ENCODE measurements at places on chromosomes 1 and 21.
A peak's percentile ranks its signal among the peaks of the same experiment; 100 is the strongest.

DNA sequence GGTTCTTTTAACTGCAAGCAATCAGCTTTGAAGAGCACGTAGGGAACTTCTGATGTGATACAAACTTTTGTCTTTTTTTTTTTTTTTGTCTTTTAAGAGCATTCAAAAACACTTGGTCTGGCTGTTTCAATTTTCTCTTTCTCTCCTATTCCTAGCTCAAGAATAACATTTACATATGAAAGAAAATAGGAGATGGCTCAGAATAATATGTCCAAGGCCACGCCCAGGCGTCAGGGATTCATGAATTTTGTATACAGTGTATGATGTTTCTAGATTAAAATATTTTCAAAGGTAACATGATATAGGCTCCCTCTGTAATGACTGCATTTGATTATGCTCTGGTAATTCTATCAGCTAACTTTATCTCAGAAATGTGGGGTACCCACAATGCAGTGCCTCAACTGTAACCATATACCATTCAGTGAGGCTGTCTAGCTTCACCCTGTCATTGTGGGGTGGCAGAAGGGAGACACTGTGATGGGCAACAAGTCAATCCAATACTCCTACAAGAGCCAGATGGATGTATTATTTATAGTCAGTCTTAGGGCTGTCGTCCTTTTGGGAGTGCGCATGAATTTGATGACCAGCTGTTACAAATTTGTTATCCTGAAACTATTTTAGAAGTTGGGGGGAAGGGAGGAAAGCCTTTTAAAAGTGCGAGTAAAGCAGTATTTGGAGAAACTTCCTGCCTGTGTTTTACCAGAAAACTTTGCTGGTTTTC lies 1.5 kb upstream of the AKNAD1 start:
- no peak for DNase-seq

DNA sequence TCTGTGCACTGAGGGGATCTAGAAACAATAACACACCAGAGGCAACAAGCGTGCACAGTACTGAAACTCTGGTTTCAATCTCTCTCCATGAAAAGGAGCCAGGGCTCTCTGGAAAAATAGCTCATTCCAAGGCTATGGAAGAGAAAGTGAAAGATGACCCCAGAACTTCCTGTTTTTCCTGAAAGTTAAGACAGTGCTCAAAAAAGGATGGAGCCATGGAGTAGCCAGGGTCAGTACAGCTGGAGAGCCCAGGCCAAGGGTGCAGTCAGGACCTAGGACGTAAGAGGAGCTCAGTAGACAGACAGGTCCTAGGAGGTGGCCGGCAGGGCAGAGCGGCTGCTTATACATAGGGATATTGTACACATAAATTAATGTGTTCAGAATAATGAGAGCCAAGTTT lies 19.1 kb downstream of the NOL9 start:
- DNase-seq = no peak

GRCh38 chr1:231558708-231559185 lies 30.3 kb downstream of the TSNAX start:
- no peak for DNase-seq

DNA sequence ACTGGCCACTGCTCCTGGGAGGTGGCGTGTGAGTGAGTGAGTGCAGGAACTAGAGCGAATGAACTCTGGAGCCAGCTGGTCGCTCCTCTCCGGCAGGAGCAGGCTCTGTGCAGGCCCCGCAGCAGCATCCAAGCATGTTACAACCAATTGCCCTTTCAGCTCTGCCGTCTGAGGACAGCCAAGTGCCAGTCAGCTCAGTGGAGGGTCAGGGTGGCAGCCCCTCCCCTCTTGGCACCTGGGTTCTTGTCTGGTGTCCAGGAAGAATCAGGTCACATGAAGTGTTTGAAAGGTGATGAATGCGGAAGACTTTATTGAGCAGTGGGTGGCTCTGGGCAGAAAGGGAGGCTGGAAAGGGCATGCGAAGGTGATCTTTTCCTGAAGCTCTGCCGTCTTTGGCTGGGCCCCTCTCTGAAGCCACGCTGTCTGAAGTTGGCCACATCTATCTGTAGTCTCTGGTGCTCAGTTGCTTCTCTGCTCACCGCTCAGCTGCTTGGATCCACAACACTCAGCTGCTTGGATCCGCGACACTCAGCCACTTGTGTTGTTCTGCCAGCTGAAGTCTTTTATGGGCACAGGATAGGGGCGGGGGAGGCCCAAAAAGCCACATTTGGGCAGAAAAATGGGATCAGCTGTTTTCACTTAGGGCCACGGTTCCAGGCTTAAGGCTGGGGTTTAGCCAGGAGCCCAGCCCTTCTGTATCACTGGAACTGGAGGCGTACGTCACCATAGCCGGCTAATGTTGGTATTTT lies 139.8 kb downstream of the ADSS2 start:
- no peak for DNase-seq

- DNase-seq = no peak
These were observed 10.6 kb downstream of the FMO1 start for GRCh38 chr1:171258943-171259342.

- DNase-seq = no peak
These were observed 240.4 kb downstream of the PTGER3 start for GRCh38 chr1:70807088-70807664.

DNA sequence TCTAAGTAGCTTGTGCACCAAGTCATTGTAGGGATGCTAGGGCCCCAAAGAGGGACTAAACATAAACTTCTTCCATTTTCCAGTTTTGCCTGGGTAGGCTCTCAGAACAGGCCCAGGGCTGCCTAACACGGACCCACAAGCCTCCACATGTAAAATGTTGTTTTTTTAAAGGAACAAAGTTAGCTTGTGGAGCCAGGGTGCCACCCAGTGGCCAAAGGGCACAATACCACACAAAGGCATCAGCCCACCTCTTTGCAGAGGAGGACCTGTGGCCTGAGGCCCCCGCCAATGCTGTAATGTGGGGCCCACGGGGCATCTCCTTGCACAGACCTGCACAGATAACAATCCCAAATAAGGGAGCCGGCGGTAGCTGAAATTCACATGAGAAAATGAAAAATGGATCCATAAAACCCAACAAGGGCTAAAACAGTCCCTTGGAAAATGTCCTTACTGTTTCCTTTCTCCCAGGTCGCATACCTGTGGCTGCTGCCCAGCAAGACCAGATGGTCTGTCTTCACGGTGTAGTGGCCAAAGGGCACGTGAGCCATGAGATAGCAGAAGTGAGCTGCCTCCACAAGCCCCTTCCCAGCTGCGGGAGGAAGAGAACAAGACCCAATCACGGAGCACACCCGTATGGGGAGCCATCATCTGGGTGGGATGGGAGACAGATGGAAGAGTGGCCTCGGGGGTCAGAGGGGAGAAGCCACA lies 23.8 kb downstream of the SEC16B start:
- peak; percentile 42 for DNase-seq

- DNase-seq = no peak
These were observed 62.5 kb downstream of the XCL1 start for GRCh38 chr1:168638884-168639283.

DNA sequence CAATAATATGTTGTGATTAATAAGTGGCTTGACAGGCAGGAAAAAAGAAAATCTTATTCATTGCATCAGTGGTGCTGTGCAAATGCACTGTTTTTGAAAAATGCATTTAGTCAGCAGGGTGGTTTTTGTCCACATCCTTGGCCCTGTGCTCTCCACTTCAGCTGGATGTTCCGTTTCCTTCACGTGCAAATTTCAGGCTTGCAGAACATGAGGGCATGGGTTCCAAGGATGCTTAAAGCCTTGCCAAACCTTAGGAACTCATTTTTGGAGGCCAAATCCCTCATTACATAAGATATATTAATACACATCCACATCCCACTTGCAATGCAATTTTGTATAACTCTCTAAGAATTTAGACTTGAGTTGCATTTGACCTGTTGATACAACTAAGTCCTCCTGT lies 410.1 kb downstream of the PRDM2 start:
- DNase-seq = no peak

GRCh38 chr1:177082855-177083693 lies 81.4 kb downstream of the ASTN1 start:
- no peak for DNase-seq

GRCh38 chr1:216210081-216210480 lies 213.2 kb downstream of the USH2A start:
- DNase-seq = no peak

DNA sequence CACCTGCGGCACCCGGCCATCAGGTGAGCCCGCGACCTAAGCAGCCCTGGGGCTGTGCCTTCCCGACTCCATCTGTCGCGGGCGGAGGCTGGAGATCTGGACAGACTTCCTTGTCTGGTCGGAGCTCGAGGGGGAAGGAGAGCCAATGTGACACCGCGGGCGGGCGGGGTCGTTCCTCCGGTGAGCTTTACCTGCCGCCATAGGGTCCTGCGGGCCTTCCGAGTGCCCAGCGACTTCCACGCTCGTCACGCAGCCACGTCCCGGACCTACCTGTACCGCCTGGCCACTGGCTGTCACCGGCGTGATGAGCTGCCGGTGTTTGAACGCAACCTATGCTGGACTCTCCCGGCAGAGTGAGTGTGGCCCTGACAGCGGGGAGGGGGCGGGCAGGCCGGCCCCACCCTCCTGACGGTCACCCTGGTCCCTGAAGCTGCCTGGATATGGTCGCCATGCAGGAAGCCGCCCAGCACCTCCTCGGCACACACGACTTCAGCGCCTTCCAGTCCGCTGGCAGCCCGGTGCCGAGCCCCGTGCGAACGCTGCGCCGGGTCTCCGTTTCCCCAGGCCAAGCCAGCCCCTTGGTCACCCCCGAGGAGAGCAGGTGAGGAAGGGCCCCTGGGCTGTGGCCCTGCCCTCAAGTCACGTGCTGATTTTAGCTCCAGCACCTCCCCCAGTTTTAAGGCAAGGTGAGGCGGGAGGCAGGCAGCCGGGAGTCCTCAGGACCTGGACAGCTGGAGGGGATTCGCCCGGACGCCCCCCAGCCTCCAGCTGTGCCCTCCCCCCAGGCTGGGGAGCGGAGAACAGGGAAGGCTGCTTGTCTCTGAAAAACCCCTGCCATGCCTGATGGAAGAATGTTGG lies 1.1 kb downstream of the PUSL1 start:
- peak; percentile 31 for DNase-seq

DNA sequence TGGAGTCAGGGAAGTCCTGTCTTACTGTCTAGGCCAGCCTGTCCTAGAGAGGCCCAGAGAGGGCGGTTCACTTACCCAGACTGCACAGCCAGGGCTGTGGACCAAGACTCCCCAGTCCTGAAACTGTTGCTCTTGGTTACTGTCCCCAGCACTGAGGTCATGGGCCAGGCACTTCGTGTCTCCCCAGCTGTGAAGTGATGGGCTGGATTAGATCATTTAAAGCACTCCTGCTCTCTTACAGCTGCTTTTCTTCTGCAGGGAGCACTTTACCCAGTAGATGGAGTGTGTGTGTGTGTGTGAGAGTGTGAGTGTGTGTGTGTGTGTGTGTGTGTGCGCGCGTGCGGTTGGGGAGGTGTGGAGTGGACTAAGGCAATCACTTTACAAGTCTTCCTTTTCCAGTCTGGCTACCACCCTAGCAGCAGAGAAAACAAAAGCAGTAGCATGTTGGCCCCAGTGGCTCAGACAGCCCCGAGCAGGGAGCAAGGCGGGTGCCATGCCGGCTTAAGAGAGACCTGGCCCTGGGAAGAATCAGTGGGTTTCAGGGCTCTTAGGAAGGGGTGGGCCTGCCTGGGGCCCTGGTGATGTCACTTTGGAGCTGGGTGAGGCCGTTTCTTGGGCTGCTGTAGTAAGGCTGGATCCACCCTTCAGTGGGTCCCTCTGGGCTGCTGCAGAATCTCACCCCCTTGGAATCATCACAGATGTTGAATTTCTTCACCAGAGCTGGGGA lies 2.4 kb downstream of the SPSB1 start:
- peak; percentile 48 for DNase-seq

GRCh38 chr1:57848406-57848805 lies 424.5 kb upstream of the DAB1 start:
- DNase-seq = no peak

- peak; percentile 65 for DNase-seq
These were observed 228.8 kb downstream of the COL11A1 start for GRCh38 chr1:102879439-102879993.

DNA sequence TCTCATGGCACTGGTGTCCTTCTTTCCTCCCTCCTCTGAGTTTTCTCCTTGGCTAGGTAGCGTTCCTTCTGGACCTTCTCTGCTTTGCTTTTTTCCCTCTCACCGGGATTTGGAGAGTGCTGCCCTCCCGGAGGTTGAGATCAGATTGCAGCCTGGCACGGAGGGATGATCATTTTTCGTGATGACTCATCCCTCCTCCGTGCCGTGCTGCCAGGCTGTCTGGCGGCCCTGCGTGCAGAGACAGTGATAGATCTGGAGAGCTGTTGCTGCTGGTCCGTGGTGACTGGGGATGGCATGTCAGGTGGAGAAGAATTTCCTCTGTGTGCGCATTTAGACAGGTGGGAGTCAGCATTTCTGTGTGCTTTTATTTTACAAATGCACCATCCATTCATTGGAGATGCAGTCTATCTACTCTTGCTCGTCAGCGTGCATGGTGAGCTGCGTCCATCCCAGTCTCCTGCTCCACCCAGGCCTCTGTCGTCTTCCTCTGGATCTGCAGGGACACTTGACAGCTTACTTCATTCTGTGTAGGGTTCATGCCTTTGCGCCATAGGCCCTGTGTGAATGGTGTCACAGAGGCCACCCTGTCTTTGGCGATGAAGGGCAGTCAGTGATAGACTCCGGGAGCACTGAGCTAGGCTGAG lies 104.4 kb downstream of the PCBP3 start:
- DNase-seq = peak; percentile 79

- no peak for DNase-seq
These were observed 90.1 kb downstream of the TLR5 start for GRCh38 chr1:223052931-223053330.

- DNase-seq = no peak
These were observed 1983.0 kb downstream of the MRPL39 start for GRCh38 chr21:23624281-23624680.

GRCh38 chr21:42532466-42533181 lies 19.0 kb downstream of the SLC37A1 start:
- DNase-seq = peak; percentile 41

DNA sequence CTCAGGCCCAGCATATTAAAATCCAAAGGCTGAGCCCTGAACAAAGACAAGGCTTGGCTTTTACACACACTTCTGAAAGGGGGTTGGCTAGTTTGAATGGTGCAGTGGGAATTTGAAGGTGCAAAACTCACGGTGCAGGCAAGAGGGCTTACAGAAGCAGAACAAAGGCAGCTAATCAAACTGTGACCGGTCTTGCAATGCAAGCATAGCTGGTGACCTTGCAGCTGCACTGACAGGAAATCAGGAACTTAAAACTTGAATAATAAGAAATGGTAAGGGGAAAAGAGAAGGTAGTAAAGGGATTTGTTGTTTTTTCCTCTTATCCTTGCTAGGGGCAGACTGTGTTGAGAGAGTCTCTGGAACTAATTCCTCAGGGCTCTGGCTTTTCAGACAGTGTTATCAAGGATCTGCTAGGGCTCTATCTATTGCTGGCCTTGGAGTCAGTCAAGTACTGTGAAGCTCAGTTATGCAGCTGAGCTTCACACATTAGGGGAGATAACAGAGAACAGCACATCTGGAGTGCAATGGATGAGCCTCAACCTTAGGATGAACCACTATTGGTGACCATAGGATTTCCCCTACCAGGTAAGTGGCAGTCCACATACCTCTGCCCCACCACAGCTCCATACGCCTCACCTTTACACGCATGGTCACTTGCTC lies 97.6 kb downstream of the PPIAL4G start:
- DNase-seq = no peak

- no peak for DNase-seq
These were observed 190.5 kb downstream of the PTPRU start for GRCh38 chr1:29426701-29427279.

GRCh38 chr1:220372451-220372850 lies 100.2 kb upstream of the RAB3GAP2 start:
- DNase-seq = no peak

Data from SW480 (cell line).